ENCODE measurements at places on chromosomes 2 and 18.

DNA sequence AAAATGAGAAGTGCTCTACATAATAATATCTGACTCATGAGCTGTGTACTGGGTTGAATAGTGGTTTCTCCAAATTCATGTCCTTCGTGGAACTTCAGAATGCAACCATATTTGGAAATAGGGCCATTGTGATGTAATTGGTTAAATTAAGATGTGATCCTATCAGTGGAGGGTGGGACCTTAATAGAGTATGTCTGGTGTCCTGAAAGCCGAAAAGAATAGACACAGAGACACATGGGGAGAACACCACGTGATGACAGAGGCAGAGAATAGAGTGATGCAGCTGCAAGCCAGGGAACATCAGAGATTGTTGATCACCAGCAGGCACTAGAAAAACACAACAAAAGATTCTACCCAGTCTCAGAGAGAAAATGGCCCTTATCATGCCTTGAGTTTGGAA is 310.1 kb downstream of the EXOC6B start:
- DNase-seq: no peak

- DNase-seq: no peak
Observed at GRCh38 chr2:86216575-86217555, 17.6 kb downstream of the MRPL35 start.

DNA sequence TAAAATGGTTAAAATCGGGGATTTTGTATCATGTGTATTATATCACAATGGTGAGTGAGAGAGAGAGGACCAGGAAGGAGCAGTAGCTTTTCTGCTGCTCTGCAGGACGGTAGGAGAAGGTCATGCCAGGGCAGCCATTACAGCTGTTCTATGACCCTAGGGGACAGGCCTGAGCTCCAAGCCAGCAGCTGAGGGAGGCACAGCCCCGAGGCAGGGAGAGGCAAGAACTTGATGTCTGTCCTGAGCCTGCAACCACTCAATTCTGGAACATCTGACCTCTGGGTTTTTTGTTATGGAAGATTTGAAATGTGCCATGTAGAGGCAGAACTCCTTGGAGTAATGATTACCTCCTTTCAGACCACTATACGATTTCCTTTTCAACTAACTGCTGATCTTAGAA is 135.8 kb upstream of the SH3BP4 start:
- no peak for DNase-seq

DNA sequence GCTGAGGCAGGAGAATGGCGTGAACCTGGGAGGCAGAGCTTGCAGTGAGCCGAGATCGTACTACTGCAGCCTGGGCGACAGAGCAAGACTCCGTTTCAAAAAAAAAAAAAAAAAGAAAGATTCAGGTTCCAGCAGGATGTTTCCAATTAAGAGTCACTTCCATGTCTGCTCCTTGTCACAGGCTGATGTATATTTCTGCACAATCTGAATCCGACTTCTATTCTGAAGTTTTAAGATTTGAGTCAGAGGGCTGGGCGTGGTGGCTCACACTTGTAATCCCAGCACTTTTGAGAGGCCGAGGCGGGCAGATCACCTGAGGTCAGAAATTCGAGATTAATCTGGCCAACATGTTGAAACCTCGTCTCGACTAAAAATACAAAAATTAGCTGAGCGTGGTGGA is 24.7 kb downstream of the SNRPD1 start:
- DNase-seq: no peak

DNA sequence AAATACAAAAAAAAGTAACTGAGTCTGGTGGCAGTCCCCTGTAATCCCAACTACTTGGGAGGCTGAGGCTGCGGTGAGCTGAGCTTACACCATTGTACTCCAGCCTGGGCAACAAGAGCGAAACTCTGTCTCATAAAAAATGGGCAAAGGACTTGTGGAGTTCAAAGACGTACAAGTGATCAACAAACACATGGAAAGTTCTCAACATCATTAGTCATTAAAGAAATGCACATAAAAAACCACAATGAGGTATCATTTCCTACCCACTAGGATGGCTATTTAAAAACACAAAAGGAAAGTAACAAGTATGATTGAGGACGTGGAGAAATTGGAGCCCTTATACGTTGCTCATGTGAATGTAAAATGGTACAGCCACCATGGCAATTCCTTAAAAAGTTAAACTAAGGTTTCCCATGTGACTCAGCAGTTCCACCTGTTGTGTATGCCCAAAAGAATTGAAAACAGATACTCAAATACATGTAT is 52.3 kb downstream of the RAB10 start:
- DNase-seq: no peak

DNA sequence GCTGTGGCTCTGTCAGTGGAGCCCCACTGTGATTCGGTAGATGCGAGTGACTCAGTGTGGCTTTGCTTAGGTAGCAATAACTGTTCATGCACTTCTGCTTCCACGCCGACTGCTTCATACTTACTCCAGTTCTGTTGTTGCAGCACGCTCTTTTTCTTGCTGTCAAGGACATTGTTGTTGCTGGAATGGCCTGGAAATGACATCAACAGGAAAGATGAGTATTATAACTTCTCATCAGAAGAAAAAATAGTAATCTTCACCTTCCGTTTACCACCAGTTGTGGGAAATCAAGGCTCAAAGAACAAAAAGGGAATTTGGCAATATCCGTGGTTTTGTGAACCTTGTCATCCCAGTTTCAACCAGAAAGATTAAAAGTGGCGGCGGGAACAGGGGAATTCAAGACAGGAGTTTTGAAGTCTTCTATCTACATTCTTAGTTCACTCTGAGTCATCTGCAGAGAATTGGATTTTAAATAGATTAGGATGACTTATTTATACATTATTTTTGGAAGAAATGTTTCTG is 8.3 kb downstream of the TM4SF20 start:
- DNase-seq: no peak

- DNase-seq: no peak
Observed at GRCh38 chr2:217743407-217743806, 259.4 kb downstream of the TNS1 start.

DNA sequence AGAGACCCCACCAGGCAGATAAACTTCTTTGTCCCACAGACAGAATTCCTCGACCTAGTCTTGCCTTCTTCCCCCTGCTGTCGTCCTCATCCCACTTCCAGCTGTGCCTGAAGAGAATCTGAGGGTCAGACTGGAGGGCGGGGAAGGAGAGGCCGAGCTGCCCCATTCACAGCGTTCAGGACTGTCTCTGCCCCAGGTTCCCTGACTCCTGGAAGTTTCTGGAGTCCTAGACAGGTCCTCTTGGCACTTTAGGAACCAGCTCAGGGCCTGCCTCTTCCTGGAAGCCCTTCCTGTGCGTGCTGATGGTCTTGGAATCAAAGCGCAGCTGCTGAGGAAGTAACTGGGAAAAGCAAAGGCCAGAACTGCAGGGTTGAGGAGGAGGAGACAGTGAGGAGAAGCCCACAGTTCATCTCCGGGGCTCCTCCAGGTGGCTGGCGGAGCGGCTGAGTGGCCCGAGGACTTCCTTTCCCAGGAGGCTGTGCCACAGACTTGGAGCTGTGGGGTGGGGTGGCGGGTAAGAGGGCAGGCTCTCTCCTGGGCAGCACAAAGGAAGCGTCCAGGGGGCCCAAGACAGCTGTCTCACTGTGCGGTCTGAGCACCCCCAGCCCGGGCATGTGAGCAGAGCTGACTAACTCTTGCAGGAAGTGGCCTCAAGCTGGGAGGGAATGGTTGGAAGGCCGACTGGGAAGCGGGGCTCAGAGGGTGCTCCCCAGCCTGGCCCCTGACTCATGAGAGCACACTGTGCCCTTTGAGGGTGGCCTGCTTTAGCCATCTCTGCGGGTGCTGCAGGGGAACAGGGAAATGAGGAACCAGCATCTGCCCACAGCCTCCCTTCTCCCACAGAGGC is 39.5 kb downstream of the SDC1 start:
- no peak for DNase-seq

DNA sequence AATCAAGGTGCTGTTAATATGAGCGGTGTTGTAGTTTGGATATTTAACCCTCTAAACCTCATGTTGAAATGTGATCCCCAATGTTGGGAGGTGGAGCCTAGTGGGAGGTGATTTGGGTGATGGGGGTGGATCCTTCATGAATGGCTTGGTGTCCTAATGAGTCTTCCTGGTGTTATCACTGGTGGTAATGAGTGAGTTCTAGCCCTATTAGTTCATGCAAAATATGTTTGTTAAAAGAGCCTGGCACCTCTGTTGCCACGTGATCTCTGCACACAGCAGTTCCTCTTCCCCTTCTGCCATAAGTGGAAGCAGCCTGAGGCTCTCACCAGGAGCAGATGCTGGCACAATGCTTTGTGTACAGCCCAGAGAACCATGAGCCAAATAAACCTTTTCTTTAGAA is 158.4 kb downstream of the FMNL2 start:
- no peak for DNase-seq

GRCh38 chr2:15730545-15731212 is 139.0 kb downstream of the DDX1 start:
- no peak for DNase-seq
